Activated naive CD4-positive, alpha-beta T cell treated with anti-CD3 and anti-CD28 coated beads for 36 hours (primary cell): ENCODE measurements at places on chromosomes 11 and 22.
A peak's percentile ranks its signal among the peaks of the same experiment; 100 is the strongest.

DNA sequence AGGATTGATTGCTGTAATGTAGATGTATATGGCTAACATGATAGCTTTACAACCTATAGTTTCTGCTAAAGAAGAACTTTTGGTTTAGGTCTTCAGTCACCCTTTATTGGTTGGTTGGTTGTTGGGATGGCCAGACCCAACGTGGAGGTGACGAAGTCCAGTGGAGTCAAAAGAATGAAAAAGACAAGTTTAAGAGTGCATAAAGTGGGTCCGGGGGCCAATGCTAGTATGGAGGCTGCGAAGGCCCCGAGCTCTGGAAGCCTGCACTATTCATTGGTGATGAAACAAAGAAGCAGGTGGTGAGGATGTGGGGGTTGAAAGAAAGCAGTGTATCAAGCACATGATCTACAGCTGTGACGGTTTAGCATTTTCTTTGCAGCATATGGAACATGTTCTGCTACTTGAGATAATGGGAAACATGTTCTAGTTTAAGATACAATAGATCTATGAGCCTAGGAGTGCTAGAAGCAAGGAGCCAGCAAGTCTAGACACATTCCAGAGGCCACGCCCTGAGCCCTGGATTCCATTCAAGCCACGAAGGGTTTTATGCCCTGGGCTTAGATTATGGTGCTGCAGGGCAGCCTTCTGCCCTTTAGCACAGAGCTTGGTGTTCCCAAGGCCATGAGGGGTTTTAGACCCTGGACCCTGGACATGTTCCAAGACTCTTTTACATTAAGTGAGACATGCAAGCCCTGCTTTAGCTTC is 6.3 kb downstream of the TCP11L1 start:
- no peak for DNase-seq

GRCh38 chr22:29225422-29226090 is 19.9 kb downstream of the EMID1 start:
- no peak for DNase-seq

DNA sequence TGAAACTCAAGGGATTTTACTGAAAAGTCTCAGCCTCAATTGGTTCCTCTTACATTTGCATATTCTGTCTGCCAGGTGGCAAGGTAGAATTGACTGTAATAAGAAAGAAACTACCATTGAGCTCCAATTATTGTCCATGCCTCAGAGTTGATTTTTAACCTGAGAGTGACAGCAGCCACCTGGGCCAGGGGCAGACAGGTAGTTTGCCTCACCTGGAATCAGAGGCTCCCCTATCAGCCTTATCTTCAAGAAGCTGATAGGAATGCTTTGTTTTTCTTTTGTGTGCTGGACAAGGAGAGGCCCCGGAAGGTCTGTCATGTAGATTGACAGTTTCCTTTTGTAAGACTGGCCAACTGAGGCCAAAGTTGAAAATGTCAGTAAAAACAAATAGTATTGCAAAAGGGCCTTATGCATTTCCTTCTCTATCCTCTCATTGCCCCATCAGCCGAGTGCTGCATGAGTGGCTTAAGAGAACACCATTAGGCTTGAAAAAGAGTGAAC is 34.1 kb downstream of the CD44 start:
- peak; percentile 44 for DNase-seq

- DNase-seq: peak; percentile 37
These were observed 321.0 kb downstream of the NTM start for GRCh38 chr11:131691181-131692041.

DNA sequence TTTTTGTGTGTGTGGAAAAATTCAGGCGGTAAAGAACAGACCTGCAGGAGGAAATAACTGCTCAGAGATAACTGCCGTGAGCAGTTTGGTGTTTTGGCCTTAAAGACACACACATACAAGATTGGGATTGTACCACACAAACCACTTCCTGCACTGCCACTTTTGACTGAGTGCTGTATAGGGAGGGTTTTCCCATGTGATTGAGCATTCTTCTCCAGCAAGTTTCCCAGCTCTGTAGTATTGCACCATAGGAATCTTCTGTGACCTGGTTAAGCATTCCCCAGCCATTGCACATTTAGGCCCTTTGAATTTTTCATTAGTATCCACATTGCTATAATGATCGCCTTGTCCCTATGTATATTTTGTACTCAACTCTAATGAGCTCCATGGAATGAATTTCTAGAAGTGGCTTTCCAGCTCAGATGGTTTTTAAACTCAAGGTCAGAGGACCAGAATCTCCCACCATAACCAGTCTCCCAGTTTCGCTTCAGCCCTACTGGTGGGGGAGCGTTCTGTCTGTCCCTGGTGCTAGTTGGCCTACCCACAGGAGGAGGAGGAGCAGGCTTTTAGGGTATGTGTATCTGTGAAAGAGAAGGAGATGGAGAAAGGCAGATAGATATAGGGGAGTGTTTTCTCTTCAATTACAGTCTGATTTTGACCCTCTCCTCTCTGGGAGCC is 9.3 kb downstream of the CD82 start:
- DNase-seq: peak; percentile 84
